GDM1 (cell line): ENCODE measurements at places on chromosomes 2 and 18.

DNA sequence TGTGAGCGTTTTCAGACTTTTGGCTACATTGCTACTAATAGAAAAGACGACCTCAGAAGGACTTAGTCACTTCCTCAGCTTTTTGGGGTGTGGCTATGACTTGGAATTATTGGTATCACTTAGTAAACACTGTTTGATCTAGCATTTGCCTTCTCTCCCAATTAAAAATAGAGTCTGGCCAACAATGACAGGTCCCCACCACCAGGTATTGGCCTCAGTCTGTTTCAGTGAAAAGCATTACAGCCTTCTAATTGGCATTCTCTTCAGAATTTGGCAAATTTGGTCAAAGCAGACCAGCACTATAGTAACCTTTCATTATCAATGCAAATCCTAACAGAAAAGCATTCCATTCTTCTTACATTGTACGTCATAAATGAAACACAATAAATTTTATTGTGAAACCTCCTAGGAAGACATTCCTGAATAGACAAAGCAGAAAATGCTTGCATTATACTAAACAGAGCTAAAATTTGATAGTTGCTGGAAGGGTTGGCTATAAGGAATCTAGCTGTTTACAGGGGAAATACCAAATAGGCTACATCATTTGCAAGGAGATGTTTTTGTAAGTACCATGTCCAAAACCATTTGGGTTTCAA is 613.9 kb downstream of the IRS1 start:
- DNase-seq = no peak

DNA sequence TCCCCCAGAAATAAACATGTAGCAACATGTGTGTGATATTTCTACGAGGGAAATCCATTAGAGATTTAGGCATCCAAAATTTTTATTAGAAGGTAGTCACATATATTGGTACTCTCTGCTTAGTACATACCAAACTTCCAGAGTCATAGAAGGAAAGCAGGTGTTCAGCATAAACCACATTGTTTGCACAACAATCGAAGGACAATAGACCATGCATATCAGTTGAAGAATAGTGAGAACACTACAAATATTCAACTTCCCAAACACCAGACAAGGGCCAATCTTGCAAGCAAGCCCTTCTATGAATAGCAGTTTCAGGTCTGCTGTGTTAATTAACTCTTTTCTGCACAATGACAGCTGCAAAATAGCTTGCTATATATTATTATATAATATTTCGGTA is 702.2 kb downstream of the ERBB4 start:
- no peak for DNase-seq

GRCh38 chr2:37802211-37802752 is 122.8 kb upstream of the RMDN2 start:
- no peak for DNase-seq

DNA sequence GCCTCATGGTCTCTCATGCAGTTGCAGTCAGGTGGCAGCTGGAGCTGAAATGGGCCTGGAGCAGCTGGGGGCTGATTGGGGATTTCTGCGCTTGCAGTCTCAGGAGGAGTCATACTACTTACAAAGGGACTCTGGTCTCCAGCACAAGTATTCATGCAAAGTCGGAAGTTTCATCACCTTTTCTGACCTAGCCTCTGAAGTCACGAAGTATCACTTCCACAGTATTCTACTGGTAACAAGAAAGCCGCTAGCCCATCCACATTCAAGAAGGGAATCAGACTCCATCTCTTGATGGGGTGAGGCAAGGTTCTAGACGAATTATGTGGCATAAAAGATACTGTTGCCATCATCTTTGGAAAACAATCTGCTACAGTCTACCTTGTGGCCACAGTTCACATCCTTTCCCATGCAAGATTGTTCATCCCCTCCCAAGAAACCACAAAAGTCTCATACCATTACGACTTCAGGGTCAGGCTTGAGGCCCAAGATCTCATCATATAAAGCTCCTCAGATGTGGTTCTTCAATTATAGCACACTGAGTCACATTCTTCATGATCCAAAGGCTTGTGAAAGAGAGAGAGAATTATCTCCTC is 95.3 kb downstream of the SMC6 start:
- DNase-seq = no peak

DNA sequence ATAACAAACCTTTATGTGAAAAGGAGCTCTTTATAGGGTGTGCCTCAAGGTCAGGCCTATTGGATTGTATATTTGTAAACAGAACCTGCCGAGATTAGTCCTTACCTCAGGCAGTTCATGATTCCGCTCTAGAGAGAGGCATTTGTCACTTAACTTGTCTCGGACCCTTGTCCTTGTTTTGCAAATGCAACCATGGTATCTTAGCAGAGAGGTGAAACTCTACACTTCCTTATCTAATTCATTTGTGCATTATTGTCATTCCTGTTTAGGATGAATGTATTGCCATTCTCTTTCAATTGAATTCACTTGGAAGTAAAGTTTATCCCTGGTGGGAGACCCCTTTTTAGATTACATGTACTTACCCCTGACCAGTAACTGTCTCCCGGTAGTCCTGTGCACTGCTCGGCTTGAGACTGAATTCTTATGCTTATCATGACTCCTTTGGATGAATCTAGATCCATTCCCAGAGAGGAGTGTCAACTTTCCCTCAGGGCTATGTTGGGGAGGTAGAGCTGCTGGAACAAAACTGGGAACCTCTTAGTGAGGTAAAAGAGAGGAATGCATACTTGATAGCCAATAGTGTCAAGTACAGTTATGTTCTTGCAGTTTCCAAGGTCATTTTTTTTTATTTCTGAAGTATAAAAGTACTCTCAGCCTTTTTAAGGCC is 46.6 kb downstream of the SGPP2 start:
- DNase-seq = no peak

- DNase-seq = no peak
Measured at GRCh38 chr2:160347269-160347863, 146.2 kb downstream of the RBMS1 start.

- DNase-seq = no peak
Measured at GRCh38 chr18:45488645-45489044, 126.6 kb upstream of the SLC14A2 start.

DNA sequence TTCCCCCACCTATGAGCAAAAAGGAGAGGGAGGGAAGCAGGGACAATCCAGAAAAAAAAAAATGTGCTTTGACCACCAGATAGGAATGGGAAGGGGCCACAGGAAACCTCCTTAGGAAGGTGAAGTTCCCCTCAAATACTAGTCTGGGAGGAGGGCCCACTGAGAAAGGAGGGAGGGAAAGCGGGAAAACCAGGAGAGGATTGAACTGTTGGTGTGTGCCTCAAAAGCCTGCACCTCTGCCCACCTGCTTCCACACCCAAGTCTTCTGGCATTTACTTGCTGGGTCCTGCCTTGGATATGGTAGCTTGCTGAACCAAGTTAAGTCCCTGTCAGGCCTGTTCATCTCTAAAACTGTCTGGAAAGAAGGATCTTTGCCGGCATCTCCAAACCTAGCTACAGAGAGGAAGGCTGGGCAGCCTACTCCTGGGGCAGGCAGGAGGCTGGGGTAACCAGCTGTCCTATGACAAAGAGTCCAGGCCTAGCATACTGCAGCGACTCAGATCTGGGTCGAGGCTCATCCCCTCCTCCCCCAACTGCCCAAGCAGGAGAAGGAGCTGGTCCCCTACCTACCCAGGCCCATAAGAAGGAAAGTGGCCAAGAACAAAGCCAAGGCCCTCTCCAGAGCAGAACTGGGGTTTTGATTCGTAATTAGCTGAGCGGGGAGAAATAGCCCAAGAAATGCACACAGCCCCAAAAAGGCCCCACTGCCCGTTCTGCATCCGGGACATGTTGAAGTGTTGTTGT is 3.0 kb downstream of the EN1 start:
- no peak for DNase-seq

- no peak for DNase-seq
Measured at GRCh38 chr18:22176420-22177326, 7.3 kb downstream of the GATA6 start.

DNA sequence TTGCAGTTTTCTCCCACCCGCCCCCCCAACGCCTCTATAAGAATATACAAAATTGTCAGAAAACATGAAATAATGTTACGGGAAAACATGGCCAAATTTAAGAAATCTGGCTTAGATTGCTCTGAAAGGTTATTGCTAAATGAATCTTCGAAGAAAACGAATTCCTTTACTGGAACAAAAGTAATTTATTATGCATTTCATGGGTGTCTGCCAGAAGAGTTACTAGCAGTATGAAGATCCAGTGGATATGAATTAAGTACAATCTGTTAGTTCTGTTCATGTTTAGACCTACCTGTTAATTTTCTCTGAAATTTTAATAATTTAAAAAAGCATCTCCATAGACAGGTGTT is 21.9 kb downstream of the GATA6 start:
- DNase-seq = no peak

GRCh38 chr18:62669225-62669624 is 46.1 kb upstream of the PHLPP1 start:
- no peak for DNase-seq

DNA sequence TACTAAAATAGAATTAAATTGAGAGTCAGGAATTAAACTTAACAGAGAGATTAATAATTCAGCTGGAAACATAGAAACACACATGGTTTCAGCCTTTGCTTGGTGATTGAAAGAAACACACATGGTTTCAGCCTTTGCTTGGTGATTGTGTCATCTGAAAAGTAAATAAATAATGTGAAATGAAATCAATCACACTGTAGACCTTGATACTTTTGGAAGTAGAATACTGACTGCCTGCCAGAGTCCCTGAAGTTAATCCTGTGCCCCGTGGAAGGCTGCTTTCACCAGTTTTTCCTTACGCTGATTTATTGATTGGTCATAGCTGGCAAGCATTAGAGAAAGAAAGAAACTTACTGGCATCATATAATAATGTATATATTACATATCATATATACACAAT is 1252.7 kb upstream of the FAM98A start:
- no peak for DNase-seq

DNA sequence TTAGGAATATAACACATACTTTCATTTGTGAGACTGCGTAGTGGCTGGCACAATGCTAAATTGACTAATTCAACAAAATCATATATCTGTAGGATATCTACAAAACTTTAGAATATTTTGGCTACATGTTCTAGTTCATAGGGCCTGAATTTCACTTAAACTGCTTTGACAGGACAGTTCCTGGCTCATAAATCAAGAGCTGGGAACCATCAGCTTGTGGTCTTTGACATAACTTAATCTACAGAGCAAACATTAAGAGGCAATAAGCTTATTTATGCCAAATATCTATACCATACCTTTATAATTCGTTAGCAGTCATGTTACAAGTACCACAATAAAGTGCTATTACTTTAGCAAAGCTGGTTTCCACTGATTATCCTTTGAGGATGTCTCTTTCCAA is 83.5 kb downstream of the ROCK2 start:
- no peak for DNase-seq

- no peak for DNase-seq
Measured at GRCh38 chr18:57542126-57542525, 44.4 kb downstream of the FECH start.
